Activated CD4-positive, alpha-beta T cell treated with anti-CD3 and anti-CD28 coated beads, Interleukin-2, Interleukin-4, amounts not matched to agents 100 ng/mL and 50 ng/mL, durations not matched to agents 16 hours and 8 hours (primary cell): ENCODE measurements at places on chromosomes 5 and 9.

GRCh38 chr9:19994296-19994695 lies 205.5 kb upstream of the SLC24A2 start:
- DNase-seq = no peak

DNA sequence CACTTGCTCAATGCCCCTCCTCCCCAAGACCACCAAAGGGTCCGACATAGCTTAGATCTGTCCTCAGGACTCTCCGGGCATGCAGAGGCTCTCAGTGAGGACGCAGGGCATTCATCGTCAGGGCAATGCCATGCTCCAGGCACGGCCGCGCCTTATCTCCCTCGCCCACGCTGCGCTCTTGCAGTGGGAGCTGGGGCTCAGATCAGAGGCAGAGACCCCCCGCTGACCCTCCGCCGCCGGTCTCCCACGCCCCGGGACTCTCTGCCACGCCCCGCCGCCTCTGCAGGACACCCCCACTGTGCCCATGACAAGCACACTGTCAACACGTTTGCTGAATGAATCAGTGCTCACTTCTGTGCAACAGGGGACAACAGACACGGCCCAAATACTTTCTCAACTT lies 140.7 kb downstream of the ADAMTS2 start:
- DNase-seq = no peak

- DNase-seq = peak; percentile 42
These were observed at the start of gene PTGES for GRCh38 chr9:129752900-129753729. Gene PTGES (minus strand): TSS chr9:129753042. CDS start chr9:129753012, 30 bp downstream.

GRCh38 chr9:109870365-109870764 lies 90.4 kb downstream of the PALM2AKAP2 start:
- no peak for DNase-seq

DNA sequence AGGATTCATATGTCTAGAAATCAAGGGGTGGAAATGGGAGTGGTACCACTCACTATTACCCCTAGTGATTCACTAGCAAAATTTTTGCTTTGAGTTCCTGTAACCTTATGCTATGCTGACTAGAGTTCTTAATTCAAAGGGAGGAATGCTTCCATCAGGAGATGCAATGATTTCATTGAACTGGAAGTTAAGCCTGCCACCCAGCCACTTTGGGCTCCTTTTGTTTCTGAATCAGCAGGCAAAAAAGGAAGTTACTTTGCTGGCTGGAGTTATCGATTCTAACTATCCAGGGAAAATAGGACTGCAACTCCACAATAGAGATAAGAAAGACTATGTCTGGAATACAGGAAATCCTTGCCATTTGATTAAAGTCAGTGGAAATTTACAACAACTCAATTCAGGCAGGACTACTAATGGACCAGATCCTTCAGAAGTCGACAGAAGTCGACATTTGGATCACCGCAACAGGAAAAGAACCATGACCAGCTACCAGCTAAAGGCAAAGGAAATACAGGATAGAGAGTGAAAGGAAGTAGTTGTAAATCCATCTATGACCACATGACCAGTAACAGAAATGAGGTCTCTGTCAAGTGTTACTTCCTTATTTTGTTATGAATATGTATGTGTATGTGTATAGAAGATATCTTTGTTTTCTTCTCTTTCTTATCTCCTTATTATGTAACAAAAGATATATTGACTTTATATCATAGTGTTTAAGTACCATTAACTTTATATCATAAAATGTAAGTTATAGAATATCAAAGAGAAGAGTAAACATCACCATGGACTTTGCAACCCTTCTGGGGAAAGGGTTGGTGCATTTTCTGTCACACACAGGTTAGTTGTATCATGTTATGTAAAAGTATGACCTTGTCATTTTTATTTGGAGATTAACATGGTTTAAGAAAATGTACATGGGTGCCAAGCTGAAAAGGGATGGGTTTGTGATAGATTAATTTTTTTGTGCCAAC lies 198.7 kb upstream of the HAPLN1 start:
- no peak for DNase-seq

DNA sequence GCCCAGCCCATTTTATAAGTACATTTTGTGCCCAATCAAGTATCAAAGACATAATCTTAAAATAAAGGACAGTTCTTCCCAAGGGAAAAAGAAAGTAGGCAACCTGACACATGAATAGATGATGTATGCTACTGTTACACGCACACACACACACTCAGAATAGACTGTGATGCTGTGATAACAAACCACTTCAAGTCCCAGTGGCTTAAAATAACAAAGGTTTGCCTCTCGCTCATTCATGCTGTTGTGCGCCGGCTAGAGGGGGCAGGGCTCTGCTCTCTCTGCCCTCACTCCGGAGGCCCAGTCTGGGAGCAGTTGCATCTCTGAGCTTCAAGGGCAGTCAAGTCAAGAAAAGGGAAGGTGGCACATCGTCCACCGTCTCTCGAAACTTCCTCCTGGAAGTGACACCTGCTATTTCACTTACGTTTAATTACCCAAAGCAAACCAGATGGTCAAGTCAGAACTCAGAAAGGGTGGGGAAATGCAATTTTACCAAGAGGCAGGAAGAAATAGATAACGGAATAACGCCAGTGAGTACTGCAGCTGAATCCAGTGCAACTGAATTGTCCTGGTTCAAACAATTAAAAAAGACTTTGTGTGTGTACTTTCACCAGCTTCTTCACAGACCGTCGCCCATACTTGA lies 43.3 kb downstream of the ANKRD33B start:
- DNase-seq = peak; percentile 20

GRCh38 chr5:56908942-56909293 lies 478 bp upstream of the SETD9 start:
- DNase-seq = no peak

DNA sequence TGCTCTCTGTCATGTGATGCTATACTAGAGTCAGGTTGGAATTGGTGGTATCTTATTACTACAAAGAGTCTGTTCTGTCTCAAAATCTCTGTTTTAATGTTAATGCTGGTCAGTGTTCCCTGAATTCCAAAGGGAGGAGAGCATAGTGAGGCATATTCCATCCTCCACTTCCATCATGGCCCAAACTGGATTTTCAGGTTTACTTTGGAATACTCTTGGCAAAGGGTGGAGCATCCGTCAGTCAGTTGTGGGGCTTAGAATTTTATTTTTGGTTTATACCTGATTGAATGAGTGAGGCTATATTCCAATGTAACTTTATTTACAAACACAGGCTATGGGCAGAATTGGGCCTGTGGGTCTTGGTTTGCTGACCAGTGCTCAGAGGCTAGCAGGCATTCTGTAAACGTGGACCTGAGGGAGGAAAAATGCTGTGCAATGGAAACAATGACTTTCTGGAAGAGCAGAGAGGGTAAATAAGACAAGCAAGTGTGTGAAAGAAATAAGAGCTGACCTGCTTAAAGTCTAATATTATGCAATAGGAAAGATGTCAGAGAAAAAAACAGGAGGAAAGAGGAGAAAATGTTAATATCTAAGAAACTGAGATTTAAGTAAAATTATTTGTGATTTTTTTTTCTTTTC lies 106.2 kb upstream of the CLINT1 start:
- DNase-seq = no peak

- DNase-seq = no peak
These were observed 444.0 kb upstream of the TRPC7 start for GRCh38 chr5:136809382-136809781.

- no peak for DNase-seq
These were observed 20.1 kb downstream of the TTC1 start for GRCh38 chr5:160029004-160029403.

DNA sequence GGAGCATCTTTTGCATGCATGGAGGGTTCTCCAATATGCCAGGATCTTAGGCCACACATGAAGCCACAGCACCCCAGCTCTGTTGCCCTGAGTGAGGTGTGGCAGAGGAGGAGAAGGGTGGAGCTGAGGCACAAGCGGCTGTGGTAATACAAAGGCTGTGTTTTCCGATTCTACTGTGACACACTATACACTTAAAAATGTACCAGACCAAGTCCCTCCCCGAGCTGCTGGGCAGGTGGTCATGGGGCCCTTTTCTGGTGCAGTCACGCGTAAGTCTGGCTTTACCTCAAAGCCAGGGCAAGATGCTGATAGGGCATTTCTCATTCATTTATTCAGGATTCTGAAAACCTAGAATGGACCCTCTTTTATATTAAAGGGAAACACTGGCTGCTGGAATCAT lies 3.7 kb downstream of the ADGRV1 start:
- no peak for DNase-seq

DNA sequence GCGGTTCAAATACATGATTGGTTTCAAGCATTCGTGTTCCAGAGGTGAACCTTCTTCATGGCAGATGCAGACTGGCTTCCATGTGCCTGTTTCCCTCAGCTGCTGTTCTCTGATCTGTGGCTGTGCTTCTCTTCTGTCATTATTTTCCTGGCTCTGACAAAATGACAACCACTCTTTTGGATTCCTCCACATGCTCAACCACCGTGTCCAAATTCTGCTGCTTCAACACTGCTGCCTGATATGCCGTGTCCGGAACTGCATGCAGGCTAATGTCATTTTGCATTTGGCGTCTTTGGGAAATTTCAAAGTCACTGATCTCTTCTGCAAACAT lies 368.7 kb upstream of the ZNF608 start:
- no peak for DNase-seq
